ENCODE measurements at places on chromosomes 2 and 18.

DNA sequence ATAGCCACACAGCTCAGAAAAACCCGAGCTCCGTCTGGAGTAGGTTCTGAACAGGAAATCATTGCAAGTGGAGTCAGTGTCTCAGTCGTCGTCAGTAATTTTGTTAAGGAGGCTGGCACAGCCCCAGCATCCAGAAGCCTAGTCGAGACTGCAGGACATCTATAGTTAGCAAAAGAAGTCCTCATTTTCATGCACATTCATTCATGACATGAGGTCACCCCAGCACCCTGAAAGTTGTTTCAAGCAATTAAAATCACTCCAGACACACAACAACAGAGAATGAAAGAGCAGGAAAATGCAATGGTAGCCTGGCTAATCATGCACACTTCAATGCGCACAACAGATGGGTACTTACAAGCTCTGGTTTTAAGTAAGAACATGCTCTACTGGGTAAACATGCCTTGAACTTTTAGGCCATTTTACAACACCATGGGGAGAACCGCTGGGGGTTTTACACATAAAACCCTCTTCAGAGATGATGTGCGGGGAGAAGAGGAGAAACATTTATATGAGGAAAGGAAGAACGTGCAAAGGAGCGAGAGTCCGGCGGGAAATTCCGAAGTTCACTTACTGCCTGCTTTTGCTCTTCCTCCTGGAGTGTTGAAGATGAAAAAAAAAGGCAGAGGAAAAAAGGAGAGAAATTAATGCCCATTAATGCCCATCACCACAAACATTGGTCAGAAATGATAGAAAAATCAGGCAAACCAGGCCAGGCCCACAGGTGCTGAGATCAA is 77.4 kb upstream of the DNMT3A start:
- DNase-seq = no peak

DNA sequence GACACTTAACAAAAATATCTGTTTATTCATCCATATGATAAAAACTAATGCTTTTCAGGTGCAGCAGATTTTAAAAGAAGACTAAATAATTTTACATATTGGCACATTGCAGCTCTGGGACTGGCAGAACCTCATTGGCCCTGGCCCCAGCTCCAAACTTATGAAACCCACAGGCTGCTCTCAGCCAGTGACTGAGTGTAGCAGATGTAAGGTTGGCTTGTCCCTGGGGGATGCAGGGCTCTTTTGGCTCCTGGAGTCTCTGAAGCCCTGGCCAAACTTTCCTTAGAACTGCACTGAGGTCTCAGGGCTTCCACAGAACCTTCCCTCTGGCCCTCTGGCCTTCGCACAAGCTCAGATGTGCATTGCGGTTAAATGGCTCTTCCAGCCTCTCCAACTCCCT is 725.0 kb upstream of the SOX11 start:
- no peak for DNase-seq

DNA sequence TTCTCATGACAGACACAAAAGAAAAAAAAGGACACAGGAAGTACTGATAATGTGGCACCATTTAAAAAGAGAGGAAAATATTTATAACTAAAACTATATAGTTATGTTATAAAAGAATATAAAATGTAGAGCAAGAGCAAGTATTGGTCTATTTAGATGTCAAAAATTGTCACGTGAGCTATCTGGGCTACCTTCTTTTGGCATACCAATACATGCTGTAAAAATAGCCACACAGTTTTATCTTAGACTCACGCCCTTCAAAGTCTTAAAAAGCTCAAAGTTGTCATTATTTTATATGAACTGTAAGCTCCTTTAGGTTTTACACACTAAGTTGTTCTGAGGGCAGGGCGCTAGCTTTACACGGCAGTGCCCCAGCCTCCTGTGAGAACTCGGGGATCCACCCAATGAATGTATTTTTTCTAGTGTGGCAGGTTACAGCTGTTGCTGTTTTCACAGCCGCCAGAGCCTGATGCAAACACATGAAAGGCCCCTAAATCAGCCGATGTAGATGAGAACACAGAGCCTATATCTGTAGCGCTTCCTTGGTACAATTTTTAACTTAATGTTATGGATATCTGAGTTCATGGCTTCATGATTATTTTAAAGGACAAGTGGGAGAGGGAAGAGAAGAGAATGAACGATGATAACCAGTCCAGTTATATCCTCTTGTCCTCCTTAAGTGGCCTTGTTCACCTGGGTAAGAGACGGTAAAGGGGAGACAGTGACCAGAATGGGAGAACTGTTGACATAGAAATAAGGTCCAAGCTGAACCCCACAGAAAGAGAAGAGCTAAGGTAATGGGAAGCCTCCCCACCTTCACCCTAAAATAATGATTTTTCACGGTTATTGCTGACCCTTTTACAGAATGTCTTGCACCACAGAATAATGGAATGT is 130.8 kb downstream of the CACNB4 start:
- no peak for DNase-seq

DNA sequence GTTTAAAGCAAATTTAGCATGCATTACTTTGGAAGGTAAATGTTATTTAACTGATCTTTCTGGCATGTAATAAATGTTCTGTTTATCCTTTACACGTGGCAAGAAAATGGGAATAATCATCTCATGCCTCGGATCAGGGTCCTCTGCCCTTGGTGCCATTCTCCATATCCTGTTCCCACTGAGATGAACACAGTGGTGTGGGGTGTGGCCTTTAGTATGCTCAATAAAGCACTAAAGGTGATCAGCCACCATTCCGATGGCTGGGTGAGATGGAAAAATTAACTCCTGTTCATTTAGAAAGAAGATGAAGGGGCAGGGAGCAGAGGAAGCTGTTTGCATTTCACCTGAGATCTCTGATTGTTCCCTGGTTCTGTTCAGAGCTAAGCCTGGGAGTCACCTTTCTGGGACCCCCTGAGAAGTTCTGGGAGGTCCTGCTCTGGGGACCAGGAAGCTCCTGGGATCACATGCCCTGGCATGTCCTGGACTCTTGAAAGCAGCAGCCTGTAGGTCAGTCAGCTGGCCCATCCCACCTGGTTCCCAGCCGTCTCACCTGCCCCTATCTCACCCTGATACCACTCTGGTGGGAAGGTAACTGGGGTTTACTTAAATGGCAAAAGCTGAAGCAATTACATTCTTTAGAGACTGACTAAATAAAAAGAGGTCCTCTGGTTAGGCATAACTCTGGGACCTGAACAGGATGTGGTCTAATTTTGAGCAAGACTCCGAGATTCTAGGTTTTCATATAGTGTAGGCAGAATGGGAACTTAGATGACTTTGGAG is 288.9 kb upstream of the EPAS1 start:
- no peak for DNase-seq

DNA sequence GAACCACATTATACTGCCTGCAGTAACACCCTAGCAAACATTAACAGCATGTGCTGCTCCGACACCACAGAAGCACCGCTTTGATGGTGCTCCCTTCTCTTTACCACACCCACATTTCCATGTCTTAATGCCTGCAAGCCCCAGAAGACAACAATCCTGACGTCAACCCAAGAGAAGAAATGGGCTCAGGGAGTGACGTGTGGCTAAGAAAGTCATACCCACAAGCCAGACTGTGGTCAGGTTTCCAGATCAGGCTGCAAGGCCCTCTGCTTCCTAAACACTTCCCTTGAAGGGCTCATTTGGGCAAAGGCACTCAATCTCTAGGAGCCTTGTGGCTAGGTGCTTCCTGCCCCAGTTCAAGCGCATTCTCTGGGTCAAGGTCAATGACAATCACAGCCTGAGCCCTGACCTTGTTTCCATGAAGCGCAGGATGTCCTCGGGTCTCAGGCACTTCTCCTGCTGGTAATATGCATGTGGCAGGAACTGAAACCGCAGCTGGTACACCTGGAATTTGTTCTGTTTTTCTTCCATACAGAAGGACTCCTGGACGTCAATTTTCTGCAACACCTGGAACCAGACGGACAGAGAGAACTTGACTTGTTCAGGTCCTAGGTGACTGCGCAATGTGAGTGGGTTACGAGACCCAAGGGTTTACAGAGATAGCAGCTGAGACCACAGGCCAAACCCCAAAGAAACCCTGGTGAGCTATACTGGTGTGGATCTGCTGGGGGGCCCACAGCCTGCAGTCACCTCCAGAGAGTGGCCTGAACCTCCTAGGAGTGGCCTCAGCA is 67.2 kb downstream of the POLR1A start:
- DNase-seq = peak; percentile 85

GRCh38 chr2:148483665-148484064 is 160.9 kb upstream of the EPC2 start:
- no peak for DNase-seq

DNA sequence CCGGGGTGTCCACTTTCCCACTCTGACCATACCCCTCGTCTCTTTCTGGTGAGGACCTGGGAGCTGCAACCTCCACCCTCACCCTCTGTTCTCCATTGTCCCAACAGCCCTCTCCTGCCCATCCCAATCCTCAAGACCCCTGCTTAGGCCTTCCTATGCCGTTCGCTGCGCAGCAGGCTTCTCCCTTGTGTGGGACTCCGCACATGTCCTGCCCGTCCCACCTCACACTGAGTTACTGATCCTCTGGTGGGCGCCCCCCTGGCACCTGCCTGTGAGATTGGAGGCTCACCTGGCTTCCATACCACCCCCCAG is 119.5 kb upstream of the SNTG2 start:
- DNase-seq = no peak

DNA sequence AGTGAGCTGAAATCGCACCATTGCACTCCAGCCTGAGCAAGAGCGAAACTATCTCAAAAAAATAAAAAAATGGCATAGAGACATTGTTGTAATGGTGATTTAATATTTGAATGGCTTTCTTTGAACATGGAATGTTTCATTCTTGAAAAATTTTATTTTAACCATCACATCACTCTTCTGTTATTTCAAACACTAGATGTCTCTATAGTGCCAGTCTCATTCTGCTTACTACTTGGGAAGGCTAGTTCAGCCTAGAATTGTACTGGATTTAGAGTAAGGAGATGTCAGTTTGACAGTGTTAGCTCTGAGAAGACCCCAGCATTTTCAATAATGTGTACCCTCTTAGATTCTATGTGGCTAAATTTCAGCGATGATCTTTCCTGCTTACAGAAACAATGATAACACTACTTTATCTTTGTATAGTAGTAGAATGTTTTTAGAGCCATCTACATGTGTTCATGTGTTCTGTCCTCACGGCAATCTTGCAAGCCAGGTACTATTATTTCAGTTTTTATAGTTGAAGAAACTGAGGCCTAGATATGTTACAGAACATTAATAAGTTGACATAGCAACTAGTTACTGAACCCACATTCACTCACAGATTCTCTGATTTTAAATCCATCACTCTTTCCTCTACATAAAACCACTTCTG is 142.9 kb upstream of the ZSWIM2 start:
- no peak for DNase-seq

DNA sequence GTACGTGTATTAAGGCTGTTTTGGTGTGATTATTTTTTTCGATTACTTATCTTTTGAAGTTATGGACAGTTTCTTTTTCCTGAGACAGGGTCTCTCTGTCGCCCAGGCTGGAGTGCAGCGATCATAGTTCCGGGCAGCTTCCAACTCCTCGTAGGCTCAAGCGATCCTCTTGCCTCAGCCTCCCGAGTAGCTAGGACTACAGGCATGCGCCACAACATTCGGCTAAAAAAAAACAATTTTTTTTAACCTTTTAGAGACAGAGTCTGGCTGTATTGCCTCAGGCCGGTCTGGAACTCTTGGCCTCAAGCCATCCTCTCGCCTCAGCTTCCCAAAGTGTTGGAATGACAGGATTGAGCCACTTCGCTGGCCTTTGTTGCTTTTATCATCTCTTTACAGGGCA is 945 bp downstream of the HAT1 start:
- peak; percentile 14 for DNase-seq

All from hematopoietic multipotent progenitor cell treated with erythropoietin and hydrocortisone succinate and interleukin-3 and kit ligand, for 4 days (in vitro differentiated cells).